Stimulated activated CD8-positive, alpha-beta memory T cell treated with anti-CD3 and anti-CD28 coated beads, Interleukin-12 subunit alpha, Interleukin-12 subunit beta, amount 100 ng/mL, for 4 hours (primary cell): ENCODE measurements at places on chromosomes 2 and 18.

DNA sequence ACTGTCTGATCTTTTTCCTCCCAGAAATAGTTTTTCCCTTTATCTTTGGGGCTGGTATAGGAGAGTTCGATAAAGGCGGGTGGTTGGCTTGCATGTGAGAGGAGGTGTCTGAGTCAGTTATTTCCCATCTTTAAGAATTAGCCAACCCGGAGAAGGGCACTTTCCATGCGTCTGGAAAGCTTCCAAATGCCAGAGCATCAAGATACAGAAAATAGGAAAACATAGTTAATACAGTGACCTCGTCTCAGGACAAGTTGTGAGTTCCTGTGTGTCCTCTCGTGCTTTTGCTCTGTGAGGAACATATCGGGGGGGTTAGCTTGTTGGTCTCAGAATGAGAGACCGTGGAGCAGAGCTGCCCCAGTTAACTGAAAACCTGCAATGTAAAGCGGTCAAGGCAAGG, 18.7 kb upstream of the PUM2 start:
- DNase-seq, result no peak

- DNase-seq, result no peak
Measured at GRCh38 chr18:73563901-73564472, 583.6 kb downstream of the FBXO15 start.

DNA sequence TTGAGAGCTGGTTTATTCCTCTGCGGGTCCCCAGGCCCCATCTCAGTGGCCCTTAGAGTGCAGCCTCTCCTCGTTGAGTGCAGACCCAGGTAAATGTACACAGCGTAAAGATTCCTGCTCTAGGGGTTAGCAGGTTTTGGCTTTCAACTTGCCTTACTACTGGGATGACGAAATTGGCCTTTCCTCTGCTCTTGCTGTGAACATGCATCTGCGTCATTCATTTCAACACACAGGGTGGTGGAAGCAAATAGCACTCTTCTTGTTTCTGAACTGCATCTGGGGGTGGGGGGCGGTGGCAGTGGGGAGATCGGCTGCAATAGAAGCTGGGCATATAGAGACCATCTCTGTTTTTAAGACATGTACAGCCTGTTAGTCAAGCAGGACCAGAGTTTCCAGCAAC, 16.5 kb upstream of the SLC16A14 start:
- no peak for DNase-seq

DNA sequence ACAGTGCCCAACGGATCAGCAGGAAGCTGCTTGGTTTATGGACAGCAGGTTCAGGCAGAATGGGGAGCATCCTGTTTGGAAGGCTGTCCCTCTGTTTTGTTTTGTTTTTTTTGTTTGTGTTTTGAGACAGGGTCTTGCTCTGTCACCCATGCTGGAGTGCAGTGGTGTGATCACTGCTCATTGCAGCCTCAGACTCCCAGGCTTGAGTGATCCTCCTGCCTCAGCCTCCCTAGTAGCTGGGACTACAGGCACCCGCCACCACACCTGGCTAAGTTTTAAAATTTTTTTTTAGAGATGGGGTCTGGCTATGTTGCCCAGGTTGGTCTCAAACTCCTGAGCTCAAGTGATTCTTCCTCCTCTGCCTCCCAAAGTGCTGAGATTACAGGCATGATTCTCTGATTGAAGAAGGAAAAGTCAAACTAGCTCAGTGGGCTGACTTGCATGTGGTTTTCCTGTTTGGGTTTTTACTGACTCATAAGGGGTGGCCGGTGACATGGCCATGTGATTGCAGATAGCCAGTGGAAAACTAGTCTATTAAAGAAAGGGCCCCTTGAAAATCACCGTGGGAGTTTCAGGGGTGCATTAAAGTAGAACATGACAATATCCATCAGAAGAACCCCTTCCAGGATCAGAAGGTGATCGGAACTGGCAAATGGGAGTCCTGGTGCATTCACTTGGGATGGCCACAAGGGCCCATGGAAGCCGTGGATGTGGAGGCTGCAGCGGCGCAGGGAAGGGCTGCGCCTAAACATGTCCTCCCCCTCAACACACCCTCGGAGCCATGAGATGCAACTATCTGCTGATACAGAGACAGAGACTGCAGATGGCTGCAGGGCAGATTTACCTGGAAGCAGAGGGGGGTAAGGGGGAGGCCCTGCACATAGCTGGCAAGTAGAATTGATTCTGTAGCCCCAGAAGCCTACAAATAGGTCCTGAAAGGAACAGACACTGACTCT, 26.5 kb downstream of the AQP12B start:
- no peak for DNase-seq

- no peak for DNase-seq
Measured at GRCh38 chr2:225598897-225599296, 199.4 kb downstream of the NYAP2 start.

GRCh38 chr2:21406911-21407310, 283.1 kb downstream of the TDRD15 start:
- no peak for DNase-seq

DNA sequence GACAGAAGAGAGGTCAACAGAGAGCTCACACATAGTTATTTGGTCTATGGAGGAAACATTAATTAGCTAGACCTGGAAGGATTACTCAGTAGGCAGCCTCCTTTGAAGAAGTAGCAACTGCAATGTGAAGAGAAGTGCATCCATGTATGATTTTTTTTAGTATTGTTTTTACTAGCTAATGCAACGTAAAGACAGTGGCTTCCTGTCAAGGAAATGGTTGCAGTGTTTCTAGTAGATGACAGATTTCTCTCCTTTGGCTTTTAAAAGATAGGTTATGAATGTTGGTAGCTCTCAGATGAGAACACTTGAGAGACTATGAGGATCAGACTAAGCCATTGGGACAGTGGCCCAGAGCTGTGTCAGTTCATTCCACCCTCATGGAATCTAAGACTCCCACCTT, 175.8 kb downstream of the AGPS start:
- DNase-seq, result no peak

DNA sequence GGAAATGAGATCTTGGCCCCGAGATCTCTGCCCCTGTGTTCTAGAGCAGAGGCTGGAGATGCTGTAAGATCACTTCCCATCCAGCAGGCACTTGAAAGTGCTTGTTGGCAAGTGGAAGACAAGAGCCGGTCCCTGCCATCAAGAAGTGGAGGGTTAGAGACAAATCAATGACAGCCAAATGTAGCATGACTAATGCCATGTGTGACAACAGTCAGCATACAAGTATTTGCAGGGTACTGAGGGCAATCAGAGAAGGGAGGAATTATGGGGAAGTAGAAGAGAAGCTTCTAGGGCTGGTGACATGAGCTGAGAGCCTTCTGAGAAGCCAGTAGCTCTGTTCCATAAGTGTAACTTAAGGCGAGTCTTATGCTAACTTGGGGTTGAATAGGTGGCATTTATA, 58.6 kb downstream of the TMEM17 start:
- no peak for DNase-seq

- no peak for DNase-seq
Measured at GRCh38 chr2:220334210-220334609, 706.8 kb downstream of the SLC4A3 start.

DNA sequence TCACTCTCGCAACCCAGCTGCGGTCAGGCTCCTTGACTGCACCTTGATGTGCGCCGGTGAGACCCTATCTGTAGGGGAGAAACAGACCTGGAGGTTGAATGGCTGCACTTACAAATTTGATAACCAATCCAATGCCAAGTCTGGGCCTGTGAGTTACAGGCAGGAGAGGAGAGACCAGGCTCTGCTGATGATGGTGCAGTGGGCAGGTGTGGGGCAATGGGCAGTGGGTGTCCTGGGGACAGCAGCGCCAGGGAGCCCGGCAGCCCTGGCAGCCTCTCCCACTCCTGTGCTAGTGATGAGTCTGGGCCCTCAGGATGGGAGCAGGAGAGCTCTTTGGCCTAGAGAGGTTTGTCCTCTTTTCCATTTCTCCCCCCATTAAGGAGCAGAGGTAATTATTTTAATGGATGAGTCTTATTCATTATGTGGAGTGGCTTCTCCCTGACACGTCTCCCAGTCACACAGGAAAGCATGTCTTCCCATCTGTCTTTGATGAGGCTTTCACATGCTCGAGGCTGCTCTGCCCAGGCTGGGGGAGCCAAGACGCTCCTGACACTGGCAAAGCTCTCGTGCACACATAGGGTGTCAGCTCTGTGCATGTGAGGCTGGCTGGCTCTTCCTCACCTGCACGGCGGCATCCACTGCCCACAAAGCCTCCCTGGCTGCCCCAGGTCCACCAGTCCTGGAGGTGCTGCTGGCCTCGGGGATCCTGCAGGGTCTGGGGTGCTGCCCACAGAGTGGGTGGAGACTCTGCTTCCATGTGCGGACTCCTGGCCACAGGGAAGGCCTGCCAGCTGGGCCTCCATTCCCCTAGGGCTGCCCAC, 10.0 kb upstream of the ALLC start:
- DNase-seq, result no peak

DNA sequence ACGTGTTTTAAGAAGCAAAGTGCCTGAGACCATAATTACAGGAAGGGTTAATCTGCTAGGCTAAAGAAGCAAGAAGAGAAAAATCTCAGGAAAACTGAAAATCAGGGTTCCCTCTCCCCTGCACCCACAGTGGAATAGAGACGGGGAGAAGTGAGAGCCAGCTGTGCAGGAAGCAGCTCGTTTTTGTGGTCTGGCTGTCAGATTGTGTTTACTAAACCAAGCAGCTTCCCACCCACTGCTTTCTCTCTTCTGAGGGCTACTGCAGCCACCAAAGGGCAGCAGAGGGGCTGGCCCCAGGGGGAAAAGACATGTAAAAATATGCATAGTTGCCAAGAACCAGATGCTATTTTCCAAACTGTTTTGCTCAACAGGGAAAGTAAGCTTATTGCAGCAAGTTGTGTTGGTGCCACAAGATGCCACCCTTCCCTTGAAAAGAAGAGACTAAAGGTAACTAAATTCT, 72.6 kb upstream of the THUMPD2 start:
- DNase-seq, result no peak

DNA sequence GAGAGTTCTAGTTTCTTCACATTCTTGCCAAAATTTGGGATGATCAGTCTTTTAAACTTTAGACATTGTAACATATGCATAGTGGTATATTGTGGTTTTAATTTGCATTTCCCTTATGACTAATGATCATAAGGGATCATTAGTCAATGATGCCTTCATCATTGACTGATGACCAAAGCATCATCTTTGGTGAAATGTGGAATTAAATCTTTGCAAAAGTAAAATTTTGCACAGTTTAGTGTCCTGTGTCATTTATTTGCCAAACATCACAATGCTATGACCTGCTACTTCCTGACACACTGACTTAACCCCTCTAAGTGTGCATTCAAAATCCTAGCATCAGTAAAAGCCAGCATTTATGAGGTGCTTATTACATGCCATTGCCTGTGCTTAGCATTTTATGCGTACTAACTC, 58.9 kb upstream of the SLC1A4 start:
- DNase-seq, result no peak

DNA sequence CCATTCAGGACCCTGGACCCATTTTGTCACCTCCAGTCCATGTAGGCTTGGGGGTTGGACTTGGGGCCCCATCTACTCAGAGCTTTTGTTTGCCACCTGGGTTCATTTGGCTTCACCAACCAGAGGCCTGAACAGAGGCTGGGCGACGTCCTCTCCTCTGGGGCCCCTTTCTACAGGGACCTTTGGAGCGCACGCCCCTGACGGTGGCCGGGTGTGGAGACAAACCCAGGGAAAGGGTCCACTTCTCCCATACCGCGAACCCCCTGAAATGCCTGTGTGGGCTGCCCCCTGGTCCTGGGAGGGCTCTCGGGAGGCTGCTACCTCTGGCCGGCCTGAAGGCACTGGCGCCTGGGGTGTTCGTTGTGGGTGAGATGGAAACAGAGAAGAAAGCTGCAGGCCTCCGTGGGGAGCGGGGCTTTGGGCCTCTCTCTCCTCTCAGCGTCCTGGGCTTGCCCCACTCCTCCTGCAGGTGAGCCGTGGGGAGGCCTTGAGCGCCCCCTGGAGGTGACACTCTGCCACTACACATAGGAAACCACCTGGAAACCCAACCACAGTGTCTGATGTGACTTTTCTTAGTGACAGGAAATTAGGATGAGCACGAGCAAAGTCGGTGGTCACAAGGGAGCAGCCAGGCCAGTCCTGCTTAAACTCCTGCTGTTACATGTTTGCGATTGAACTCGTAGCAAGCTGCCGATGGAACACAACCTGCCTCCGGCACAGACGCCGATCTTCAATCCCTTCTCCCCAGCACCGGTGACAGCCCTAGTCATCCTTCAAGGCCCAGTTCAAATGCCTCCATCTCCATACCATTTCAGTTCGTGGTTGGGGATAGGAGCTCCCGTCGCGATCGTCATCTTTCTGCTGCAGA, 12.0 kb upstream of the NTSR2 start:
- no peak for DNase-seq

DNA sequence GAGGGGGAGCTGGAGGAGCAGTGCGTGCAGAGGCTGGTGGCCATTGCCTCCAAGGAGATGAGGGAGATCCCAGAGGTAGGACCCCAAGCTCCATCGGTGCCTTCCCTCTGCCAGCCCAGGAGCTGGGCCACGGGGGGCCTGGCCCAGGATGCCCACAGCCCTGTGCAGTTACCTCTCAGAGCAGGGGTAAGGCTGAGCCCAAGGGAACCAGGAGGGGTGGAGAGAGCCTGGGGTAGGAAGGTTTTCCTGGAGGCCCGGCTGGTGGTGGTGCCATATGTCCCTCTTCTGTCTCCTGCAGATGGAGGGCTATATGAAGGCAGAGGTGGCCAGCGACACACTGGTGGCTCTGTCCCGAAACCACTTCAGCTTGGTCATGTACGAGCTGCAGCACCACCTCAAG, 11.4 kb downstream of the MROH2A start:
- DNase-seq, result no peak

- DNase-seq, result no peak
Measured at GRCh38 chr2:236177604-236177966, 9.4 kb upstream of the GBX2 start.

DNA sequence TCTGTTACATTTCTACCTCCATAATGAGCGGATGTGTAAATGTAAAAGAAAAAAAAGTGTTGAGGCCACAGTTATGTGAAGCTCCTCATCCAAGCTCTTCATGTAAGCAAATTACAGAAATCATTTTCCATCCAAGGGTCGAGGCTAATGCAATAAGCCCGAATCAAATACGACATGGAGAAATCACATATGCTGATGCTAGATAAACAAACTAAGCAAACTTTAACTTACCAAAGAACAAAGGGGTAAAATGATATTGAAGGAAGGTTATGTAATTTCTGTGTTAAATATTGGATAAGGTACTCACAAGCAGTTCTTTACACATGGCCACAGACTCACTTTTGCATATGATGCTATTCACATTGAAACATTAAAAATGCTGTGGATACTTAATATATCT, 310.2 kb upstream of the ID2 start:
- DNase-seq, result no peak

DNA sequence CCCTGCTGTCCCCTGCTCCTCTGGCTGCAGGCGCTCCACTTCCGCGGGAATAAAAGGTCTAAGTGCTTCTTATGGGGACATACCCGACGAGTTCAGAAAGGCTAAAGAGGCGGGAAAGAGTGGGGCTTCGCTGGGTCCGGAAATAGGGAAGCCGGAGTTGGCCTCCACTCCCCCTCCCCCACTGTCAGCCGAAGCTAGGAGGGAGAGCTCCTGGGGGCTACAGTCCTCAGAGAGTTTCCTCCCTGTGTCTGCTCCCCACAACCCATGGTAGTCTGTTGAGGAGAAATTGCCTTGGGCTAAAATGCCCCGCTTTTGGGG, 7.2 kb downstream of the GAD1 start:
- DNase-seq, result no peak

GRCh38 chr2:72995430-72996116, 75.9 kb downstream of the SFXN5 start:
- no peak for DNase-seq
